ENCODE measurements at places on chromosomes 3 and 15.

DNA sequence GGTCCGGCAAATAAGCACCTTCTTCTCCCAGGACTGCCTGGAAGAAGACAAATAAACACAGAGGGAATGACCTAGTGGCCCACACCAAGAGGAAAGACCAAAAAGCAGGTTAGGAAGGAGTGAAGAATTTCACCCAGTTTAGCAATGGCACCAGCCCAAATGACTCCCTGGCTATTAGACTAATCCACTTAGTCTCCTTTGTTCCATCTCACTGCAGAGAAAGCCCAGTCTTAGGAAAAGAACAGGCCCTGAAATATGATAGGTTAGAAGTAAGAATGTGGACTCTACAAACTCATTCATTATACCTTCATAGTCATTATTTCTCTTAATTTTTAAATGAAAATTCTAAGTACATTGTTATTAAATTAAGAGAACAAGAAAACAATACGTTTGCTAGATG, 23.2 kb downstream of the SERPINI2 start:
- DNase-seq = no peak

DNA sequence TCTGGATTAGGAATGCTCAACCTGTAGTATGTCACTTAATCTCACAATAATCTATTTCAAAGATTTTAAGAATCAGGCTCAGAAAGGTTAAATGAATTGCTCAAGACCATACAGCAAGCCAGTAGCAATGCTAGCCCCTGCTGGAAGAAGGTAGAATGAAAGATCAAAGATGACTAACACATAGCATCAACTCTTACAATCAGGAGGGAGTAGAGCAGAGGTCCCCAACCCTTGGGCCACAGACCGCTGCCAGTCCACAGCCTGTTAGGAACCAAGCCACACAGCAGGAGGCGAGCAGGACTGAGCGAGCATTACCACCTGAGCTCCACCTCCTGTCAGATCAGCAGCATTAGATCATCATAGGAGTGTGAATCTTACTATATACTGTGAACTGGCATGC, 15.5 kb upstream of the GATM start:
- DNase-seq = no peak

DNA sequence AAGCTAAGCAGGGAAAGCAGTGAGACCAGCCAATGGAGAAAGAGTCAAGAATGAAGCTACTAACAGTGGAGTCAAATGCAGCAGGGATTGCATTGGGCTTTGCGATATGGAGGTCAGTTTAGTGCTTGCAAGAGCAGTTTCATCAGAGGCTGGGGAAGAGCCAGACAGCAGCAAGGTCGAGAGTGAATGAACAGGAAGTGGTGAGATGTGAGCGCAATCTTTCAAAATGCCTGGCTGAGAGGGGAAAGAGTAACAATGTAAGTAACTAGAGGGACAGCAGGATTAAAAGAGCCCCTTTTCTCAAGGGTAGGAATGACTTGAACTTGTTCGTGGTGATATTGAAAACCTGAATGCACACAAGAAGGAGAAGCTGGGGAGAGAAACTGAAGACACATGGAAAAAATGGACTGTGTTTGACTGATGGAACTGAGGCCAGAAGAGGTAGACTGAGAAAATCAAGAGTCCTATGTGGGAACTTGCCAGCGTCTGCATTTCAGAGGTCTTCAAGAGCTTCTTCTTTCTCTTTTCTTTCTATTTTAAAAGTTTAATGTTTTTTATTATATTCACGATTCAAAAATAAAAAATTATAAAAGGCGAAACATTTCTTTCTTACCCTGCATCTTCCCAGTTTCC, 30.6 kb upstream of the GPR160 start:
- DNase-seq = peak; percentile 37

DNA sequence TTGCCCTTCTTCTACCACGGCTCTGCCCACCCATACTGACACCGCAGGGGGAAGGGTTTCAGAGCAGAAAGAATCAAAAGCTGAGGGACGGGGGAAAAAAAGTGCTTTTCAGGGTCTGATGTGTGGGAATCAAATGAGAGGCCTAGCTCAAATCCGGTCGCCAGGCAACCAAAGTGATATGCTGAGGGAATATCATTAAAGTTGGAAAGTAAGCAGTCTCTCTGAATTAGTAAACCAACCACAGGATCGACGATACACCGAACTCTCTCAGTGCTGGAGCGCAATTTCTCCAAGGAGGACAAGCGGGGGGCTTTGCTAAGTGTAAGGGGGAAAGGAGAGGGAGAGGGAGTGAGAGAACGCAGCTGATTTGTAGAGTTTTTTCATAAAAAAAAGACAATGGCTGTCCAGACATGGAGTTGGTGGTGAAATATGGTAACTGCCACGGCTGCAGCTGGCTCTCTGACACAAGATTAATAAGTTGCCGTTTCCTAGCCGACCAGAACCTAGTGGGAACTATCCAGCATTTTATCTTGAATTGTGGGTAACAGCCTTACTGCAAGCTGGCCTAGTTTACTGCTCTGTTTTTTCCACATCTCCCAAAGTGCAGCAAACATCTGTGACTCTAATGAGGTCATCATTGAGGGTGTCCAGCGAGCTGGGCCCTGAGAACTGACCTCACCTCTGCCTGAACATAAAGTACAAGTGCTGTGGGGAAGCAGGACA, 530.2 kb downstream of the SOX2 start:
- DNase-seq = no peak

- no peak for DNase-seq
These were observed 111.1 kb downstream of the MAGI1 start for GRCh38 chr3:65927576-65927975.

GRCh38 chr3:56890448-56891091, 88.8 kb upstream of the ARHGEF3 start:
- no peak for DNase-seq

GRCh38 chr15:81532001-81532400, 158.0 kb upstream of the TMC3 start:
- DNase-seq = no peak

DNA sequence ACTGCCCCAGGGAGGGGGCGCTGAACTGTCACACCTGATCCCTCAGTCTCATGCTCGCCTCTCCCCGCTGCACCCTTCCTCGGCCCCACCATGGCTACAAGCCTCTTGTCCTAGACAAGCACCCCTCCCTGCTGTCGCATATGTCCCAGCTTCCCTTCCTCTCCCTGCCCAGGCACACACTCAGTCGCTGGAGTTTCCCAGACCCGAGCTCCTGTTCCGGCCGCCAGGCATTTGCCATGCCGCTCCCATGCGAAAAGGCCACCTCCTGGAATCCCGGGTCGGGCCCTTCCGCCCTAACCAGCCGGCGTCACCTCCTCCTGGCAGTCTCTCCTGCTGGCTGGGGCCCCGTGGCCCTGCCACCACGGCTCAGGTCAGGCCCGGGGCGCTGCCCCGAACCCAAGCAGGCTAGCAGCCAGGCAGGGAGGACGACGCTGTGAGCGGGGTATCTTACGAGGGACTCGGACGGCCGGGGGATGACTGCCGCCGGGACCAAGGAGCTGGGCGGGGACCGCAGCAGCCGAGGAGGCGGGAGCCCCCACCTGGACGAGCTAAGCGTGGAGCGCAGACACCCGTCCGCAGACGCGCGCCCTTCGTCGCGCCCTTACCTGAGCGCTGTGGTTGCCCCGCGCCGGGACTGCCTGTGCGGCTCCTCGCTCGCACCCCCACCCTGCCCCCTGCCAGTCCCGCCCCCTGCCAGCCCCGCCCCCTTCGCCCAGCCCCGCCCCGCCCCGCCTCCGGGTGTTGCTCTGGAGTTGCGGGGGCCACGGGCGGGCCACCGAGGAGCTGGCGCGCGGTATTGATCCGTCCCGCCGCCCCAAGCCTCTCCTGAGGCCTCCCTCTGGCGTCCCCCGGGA, at the start of gene ALS2CL:
ALS2CL (minus strand) TSS at position 642 of the 854 bp plus-strand sequence. CDS start 4,239 bp downstream, outside the sequence.
- DNase-seq = no peak

DNA sequence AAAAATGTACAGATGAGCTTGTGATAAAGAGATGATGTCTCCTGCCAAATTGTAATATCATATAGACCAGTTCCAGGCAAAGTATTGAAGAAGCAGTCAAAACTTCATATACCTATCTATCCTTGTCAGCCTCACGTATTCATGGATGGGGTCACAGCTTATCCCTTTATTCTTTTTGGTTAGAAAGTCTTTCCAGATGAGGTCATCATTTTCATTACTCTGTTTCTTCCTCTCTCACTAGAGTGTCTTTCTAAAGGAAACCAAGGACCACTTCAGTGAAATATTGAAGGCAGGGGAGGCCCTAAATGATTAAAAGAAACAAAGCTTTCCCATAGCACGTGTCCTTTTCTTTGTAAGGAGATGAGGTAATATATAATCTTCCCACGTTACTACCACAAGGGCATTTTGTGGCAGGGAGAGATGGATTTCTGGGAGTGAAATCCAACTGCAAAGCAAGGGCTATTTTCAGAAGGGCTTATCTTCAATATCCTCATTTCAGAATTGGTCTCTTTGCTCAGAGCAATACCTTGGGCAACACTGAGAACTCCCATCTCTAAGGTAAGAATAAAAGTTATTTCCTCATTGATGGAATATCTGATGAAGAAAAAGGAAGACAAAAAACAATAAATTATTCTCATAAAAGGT, 260.2 kb downstream of the TIGIT start:
- no peak for DNase-seq

DNA sequence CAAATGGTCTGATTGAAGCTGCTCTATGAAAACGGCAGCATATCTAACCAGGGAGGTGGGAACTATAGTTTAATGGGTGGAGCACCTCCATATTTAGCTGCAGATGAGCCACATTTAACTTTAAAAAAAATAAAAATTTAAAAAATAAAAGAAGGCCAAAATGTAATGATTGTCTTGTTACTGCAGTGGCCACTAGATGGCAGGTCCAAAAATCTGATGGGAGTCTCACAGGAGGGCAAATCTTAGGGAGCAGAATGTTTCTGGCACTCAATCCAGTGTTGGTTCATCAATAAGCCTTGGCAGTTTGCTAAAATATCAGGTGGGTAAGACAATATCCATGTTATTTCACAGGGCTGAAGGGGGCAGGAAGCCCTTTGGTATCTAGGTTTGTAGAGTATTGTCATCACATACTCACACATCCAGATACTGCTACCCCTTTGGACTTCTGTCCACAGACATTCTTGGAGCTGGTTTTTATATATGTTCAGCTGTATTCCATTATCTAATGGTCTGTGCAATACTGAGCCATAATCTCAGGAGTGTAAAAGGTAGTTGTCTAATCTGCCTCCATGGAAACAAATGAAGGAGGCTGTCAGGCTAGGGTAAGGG, 233.3 kb downstream of the TIGIT start:
- no peak for DNase-seq

DNA sequence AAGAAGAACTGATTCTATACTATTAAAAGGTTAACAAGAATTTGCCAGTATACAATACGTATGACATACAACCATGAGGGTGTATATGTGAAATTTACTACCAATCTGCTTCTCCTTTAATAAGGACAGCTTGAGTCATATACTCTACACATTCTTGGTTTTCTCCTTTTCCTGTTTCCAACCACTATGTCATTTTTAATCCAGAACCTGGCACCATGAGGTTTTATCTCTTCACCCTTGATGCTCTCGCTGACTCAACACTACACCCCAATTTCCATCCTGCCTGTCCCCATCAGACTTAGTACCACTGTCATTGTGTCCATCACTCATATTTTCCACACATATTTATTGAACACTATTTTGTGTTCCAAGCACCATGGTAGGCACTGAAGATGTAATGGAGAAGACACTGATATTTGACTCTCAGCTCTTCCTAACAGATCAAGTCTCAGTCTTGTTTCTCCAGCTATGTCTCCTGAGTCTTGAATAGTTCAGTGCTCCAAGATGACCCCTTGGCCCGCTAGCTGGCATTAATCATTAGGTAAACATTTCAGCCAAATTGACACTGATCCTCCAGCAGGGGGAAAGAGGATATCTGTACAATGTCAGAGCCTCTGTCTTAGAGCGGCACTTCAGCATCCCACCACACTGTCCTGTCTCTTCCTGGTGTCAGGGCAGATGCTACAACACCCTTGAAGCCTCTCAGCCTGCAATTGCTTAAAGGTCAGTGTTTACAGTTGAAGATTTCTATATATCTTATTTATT, 11.2 kb upstream of the COL8A1 start:
- no peak for DNase-seq

GRCh38 chr3:197335428-197336132, 37.2 kb upstream of the DLG1 start:
- no peak for DNase-seq

DNA sequence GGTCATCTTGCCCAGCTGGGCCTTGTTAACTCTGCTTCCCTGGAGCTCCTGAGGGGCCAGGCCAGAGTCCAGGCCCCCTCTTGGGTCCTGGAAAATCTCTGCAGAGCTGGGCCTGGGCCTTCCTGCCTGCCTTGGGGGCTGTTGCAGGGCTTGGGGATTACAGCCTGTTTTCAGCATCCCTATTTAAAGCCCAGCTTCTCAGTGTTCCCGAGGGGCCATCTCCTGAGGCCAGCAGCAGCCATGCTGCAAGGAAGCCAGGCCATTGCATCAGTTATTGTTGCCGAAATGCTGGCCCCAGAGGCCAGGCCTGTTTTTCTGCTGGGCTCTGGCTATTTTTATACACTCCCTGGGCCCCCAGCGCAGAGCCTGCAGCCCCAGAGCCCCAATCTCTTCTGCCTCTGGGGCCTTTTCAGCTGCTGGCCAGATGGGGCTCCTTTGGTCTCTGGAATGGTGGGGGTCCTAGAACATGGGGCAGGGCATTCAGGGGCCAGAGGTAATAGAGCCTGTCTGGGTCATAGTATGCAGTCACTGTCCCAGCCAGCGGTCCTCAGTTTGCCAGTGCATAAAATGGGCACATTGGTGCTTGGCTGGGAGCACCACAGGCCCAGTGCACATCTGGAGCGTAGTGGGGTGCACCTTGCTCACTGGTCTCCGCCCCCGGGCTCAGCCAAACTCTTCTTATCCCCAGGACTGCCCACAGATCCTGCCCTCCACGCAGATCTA, 28.5 kb downstream of the PLXNA1 start:
- no peak for DNase-seq

DNA sequence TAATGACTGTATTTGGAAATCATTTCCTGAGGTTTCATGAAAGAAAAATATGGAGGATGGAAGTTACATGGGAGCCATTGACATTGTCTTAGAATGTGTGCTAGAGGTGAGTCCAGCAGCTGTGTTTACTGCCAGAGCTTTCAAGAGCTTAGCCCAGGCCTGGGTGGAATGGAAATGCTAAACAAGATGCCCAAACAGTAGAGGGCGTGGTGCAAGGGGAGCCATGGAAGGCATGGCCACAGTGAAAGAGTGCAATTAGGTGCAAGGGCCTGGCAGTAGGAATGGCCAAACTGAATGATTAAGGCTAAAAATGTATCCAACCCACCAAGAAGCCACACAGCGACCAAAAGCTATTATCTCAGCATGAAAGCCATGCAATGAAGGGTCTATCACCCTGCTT, 257.7 kb upstream of the NR2F2 start:
- no peak for DNase-seq

GRCh38 chr3:44865272-44866035, 3.7 kb downstream of the TMEM42 start:
- DNase-seq = no peak

GRCh38 chr15:94844538-94845389, 613.4 kb downstream of the MCTP2 start:
- DNase-seq = no peak

DNA sequence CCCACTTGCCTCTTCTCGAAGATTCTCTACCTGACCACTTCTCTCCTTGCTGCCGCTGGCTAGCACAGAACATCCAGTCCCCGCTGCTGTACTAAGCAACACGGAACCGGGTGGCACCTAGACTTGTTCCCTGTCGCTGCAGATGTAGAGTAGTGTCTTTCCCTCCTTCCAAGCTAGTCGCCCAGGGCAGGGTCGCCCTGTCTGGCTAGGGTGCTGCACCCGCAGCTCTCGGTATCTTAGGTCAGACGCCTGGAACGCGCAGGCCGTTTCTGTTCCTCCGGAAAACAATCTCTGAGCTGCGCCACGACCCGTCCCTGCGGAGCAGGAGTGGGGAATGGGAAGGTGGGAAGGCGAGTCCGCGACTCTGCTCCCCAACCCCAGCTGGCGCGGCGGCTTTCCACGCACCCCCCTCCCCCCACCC, 758 bp upstream of the SNX33 start:
- no peak for DNase-seq
